ENCODE measurements at places on chromosomes 4 and X. TPM values are rescaled to one million over a fixed set of nuclear protein-coding genes. Genes with fewer than 3 reads are reported as not detected.

- DNase-seq = no peak
Measured at GRCh38 chrX:133054761-133055405, 42.0 kb downstream of the USP26 start.

Gene PCSK1N
- total RNA-seq = 0.43 TPM

DNA sequence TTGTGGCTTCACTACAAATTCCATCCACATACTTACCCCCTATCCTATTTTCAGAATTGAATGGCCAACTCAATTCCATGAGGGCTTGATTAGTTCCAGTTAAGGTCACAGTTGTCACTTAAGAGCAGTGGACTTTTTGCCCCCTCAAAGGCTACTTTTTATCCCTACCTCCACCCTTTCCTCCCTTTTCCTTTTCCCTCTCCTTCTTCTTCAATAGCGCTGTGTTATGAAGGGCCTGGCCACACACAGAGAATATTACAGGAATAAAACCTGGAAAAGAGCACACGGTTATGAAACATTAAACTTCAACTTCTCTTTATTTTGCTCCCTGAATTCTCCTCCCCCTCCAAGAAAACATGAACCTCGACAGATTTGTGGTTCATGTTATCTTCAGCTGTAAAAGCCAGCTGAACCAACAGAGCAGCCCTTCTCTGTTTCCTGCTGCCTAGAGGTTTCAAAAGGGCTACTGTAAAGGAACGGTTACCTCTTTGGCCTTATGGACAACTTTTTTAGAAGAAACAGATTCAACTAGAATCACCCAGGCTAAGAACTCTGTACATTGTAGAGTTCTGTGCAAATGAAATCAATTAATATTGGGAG is 87.0 kb upstream of the RPL34 start:
- no peak for DNase-seq

DNA sequence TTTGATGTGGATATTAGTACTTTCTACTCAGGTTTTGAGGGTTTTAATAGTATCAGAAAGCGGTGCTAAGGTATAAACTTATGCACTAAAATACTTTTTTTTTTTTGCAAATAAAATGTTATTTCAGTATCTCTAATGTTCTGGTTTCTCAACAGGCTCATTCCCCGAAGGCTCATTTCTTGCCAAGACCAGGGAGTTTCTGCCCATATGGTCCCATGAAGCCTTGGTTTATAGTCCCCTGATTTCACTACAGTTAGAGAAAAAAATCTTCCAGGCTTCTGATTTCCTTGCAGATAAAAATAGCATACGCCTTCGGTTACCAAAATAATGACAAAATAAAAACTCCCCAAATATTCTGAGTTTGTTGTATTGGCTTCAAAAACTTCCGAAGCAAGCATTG is 814.2 kb upstream of the PABPC4L start:
- DNase-seq = no peak

DNA sequence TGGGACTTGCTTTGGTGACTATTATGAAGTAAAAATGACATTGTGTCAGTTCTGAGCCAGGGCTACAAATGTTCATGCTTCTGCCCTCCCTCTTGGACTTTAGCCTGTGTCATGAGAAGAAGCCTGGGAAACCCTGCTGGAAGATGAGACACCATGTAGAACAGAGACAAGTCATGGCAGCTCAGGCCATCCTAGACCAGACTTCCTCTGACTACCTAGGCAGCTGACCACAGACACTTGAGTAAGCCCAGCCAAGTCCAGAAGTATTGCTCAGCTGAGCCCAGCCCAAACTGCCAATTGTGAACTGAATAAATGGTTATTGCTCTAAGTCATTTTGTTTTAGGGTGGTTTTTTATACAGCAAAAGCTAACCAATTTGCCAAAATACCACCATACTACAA is 467.6 kb upstream of the CNKSR2 start:
- no peak for DNase-seq

GRCh38 chr4:152509595-152510225 is 26.2 kb downstream of the FBXW7 start:
- DNase-seq = no peak

- DNase-seq = peak; percentile 16
Measured at GRCh38 chrX:68196939-68197791, 236.1 kb downstream of the OPHN1 start.

GRCh38 chr4:161314371-161314770 is 849.4 kb downstream of the FSTL5 start:
- DNase-seq = no peak

- no peak for DNase-seq
Measured at GRCh38 chr4:10590896-10591295, 93.7 kb downstream of the CLNK start.

GRCh38 chr4:121688701-121689100 is 8.1 kb downstream of the ANXA5 start:
- DNase-seq = no peak

- peak; percentile 53 for DNase-seq
Measured at GRCh38 chr4:184825141-184825895, 450 bp downstream of the ACSL1 start.

Gene USP17L21
- not detected for total RNA-seq

DNA sequence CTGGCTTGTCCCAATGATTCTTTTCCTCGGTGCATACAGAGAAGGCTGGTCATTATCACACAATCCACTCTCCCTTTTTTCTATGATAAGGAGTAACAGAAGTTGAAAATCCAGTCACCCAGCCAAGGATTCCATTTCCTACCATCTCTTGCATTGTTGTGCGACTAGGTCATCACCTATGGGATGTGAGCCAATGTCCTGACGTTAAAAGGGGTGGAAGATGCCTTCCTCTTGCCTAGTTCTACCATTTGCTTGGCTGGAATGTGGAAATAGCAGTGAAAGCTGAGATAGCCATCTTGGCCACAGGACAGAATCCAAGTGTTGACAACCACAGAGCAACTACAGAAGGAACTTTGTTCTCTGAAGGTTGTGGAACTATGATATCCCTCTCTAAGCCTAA is 132.2 kb upstream of the KIT start:
- no peak for DNase-seq

Measured in ovary (tissue), 10 donors.